ENCODE measurements at places on chromosomes 2 and 18.

- no peak for DNase-seq
These were observed 10.8 kb upstream of the MAPRE2 start for GRCh38 chr18:35030277-35030989.

- no peak for DNase-seq
These were observed 307.5 kb upstream of the ZEB2 start for GRCh38 chr2:144827404-144827803.

DNA sequence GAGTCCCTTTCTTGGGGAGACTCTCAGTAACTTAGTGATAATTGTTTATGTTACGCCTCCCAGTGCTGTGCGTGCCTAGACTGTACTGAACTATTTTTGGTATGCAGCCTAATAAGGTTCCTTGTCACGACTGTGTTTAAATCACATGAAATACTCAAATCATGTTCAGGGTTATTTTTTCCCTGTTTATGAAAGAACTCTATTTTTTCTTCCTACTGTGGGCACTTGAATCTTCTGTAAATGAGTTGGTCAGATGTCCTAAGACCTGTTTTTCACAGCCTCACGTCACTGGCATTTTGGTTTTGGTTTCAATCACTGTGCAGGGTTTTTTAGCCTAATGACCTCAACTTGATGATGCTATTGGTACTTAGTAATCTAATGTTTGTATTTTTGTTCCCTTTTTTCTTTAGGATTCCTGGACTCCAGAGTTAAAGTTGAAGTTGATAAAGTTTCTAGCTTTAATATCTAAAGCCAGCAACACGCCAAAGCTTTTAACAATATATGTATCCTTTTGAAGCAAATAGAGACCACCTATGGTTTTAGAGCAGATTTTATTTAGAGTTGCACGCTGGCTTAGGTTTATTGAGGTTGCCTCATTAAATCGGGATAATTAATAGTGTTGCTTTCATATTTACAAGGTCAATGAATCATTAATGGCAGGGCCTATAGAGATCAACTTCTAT is 24.0 kb downstream of the ARMC9 start:
- no peak for DNase-seq

DNA sequence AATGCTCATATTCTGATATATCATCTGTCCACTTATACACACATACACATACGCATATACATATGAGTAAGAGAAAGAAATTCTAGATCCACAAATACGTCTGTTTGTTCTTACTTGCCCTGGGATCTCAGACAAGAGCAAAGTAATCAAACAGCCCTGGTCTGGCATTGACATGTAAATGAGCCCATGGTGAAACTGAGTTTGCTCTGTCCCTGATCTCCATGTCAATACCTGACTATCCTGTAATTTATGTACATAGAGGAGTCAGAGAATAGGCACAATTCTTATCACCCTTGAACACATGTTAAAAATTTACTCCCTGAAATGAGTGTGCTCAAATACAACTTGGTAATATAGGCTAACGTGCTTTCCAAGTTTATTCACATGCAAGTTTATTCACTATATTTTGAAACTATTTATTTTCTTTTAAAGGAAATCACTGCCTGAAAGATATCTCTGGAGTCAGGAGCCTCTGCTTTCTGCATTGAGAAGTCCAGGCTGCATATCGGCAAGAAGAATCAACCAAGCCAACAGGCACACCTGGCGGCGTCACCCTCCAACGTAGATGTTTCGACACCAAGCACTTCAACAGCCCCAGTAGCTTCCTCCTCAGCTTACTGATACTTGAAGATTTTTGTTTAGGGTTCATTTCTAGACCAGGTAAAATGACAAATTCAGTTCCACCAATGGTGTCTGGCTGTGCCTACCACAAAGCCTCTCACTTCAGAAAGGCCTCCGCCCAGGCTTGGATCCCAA is 100.6 kb downstream of the CMPK2 start:
- DNase-seq, result no peak

- DNase-seq, result no peak
These were observed 212.7 kb downstream of the DYM start for GRCh38 chr18:49247781-49248180.

DNA sequence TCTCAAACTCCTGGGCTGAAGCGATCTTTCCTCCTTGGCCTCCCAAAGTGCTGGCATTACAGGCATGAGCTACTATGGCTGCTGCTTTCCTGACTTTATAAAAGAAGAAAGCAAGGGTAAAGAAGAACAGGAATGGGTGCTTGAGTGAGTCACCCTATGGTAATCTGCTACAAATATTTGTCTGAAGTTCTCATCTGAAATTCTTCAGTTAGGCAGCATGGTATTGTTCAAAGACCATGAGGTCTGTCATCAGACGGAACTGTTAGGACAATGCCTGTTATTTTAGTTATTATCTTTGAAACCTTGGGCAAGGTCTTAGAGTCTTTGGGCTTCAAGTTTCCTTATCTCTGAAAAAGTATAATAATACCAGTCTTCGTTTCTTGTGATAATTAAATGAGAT is 695.8 kb downstream of the RNF144A start:
- DNase-seq, result no peak

DNA sequence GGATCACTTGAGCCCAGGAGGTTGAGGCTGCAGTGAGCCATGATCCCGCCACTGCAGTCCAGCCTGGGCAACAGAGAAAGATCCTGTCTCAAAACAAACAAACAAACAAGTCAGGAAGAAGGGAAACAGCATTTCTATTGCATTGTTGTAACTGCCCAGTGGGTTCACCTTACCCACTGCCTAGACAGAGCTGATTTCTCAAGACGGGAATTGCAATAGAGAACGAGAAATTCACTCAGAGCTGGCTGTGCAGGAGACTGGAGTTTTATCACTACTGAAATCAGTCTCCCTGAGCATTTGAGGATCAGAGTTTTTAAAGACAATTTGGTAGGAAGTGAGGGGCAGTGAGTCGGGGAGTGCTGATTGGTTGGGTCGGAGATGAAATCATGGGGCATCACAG is 24.2 kb upstream of the RTTN start:
- DNase-seq, result no peak

GRCh38 chr2:229553091-229553490 is 161.3 kb downstream of the DNER start:
- DNase-seq, result no peak

GRCh38 chr2:133561045-133561852 is 7.0 kb downstream of the NCKAP5 start:
- no peak for DNase-seq

GRCh38 chr18:67451960-67452359 is 64.6 kb downstream of the DSEL start:
- no peak for DNase-seq

DNA sequence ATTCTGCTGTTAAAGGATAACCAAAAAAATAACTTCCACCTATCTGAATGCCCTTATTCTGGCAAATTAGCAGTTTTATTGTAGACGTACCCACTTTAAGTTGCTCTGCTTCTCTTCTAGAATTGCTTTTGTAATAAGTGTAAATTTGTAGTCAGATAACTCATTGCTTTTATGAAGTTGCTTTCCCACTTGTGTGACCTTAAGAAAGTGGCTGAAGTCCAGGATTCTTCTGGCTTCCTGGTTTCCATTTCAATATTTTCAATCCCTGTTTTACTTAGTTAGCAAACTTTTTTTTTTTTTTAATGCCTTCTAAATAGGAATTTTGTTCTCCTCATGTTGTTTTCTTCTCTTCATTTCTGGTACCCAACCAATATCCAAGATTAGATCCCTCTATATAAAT is 59.8 kb downstream of the GLS start:
- no peak for DNase-seq

GRCh38 chr2:205685314-205686055 is 3.2 kb downstream of the NRP2 start:
- no peak for DNase-seq

DNA sequence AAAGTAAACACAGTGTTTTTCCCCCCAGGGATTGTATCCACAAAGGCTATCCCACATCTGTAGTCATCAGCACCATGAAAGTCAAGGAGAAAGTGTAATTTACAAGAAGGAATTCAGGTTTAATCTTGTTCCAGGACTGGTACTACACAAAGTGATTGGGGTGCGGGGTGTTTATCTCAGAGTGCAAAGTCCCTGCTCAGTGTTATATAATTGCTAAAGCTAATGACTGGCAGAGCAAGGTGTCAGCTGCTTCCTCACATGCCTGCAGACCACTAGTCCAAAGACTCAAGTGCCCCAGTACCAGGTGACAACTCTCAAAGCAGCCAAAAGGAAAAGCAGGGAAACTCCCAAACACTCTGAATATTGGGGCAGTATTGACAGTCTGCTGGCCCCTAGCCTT is 40.4 kb upstream of the PDCL3 start:
- no peak for DNase-seq

- no peak for DNase-seq
These were observed 3.8 kb downstream of the EVX2 start for GRCh38 chr2:176079831-176080539.

GRCh38 chr2:172113617-172114016 is 10.9 kb upstream of the DLX2 start:
- DNase-seq, result no peak

DNA sequence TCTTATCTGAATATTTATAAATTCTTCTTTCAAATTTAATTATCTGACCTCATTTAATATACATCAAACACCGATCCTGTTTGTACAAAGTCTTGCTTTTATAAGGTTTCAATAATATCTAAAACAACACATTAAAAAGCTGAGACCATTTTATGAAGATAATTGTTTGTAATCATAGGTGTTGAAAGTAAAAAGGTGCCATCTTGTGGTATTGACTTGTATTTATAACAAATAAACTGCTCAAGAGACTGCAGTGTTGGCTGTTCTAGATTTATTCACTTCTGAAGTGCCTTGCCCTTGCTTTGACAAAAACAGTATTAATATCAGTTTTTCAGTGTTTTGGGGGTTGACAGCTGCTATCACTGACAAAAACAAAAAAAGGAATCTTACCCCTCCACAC is 286.8 kb upstream of the HNMT start:
- DNase-seq, result no peak

DNA sequence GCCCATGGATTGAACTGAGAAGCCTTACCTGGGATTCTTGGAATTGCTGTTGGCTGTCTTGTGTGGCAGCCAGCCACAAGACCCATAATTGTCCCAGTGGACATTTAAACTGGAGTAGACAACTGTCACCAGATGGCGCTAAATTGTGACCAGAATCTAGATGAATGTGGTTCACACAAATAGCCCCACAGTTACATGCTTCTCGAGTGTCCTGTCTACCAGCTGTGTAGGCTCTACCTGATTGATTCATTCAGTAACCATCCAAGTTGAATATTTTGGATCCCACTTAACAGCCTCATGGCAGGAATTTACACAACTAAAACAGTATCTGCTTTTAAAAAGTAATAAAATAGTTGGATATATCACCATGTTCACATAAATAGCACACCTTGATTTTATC is 73.2 kb downstream of the MAP4K4 start:
- DNase-seq, result no peak

DNA sequence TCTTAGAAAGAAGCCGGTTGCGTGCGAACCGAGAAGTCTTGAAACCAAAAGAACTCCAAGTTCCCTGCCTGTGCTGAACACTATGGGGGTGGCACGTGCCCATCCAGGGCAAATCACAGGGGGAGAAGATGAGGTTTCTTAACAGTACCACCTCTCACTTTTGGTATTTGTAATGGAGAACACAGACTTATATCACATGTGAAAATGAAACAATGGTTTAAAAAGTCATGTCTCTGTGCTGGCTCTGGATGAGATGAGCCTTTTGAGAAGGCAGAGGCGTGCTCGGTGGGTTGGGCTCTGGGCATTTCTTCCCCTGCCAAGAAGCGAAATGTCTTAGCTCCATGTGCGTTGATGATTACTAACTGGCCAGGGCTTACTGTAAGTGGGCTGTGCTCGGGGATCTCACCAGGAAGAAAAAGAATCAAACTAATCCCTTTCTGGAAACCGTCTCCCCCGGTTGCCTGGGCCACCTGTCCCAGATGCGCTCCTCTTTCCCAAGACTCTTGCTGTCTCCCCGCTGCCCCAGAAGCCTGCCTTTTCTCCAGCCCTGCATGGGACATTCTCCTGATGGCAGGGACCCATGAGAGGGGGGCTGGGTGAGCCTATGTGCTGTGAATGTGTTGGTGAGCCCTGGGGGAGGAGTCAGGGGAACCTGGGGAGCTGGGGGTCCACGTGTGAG is 252.9 kb downstream of the PRKCE start:
- no peak for DNase-seq

GRCh38 chr2:133605011-133605765 is 36.9 kb upstream of the NCKAP5 start:
- no peak for DNase-seq

- no peak for DNase-seq
These were observed 17.8 kb downstream of the ERFE start for GRCh38 chr2:238176613-238177012.

DNA sequence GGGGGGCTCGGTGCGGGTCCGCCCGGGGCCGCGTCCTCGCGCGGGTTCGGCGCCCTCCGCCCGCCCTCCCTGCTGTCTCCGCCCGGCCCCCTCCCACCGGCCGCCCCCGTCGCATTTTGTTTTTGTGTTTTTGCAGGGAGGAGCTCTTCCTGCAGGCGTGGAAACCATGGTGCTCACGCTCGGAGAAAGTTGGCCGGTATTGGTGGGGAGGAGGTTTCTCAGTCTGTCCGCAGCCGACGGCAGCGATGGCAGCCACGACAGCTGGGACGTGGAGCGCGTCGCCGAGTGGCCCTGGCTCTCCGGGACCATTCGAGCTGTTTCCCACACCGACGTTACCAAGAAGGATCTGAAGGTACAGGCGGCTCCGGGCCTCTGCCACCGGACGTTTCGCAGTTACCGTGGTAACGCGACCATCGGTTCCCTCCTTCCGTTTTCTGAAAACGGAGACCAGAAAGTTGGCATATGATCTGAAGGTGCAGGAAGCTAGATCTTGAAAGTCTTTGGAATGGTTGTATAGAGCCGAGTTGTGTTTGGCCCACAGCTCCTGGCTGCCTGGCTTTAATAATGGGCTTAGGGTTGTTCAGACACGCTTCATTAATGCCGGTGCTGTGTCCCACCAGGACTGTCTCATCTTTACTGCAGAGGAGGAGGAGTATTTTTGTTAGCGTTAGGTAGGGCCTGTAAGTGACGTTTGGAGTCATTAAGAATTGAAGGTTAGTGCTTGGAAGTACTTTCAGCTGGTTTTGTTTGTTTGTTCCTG is 891 bp downstream of the KDM3A start:
- DNase-seq, result peak; percentile 70

DNA sequence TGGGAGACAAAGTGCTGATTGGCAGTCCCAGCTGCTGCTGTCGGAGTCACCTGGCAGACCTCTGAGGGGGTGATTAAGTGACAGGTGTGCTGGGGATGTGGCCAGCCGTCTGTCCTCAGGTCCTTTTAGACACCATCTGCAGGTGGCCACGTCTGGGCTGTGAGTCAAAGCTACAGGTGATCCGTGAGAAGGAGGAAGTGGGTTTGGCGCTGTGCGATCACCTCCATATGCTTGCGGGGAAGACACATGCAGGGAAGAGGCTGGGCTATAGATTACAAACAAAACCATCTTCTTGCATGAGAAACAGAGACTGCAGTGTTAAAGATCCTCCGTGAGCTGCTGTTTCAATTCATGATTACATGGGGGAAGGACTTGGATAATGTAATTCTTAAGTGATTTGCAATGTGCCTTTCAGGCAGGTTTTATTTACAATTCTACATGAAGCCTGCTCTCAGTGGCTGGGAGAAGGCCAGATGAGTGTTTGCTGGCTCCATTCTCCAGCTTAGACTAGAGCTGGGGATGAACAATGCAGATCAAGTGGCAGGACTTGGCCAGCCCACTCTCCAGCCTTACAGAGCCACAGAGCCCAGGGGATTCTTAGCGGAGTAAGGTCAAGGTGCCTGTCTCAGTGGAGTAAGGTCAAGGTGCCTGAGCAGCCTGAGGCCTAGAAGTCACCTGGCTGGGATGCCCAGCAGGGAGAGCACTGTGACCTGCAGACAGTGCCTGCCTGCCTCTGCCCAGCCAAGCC is 87.8 kb downstream of the LYPD1 start:
- no peak for DNase-seq

All from activated naive CD4-positive, alpha-beta T cell treated with anti-CD3 and anti-CD28 coated beads, Interleukin-2, amount 50 U/mL, for 16 hours (primary cell).